Panc1 (cell line): ENCODE measurements at places on chromosomes 12 and 14.

DNA sequence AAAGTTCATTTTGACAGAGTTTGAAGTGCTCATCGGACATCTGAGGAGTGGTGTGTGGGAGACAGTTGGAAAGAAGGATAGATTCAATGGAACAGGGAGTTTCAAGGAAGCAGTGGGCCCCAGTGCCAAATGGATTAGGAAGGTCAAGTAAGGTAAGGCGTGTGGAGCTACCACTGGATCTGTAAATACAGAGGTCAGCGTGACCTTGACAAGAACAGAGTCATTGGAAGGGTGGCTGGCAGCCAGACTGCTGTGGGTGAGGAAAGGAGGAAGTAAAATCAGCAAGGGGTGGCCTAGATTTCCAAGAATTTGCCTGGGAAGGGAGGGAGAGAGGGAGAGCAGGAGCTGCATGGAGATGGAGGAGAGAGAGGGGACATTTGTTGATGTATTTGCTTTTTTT lies 68.2 kb upstream of the IGF1 start:
- DNase-seq: no peak

- no peak for DNase-seq
Observed at GRCh38 chr12:131827961-131828534, at the start of gene MMP17. TSS of gene MMP17 (plus strand) at chr12:131828393. CDS start at chr12:131828495, 102 bp downstream.

DNA sequence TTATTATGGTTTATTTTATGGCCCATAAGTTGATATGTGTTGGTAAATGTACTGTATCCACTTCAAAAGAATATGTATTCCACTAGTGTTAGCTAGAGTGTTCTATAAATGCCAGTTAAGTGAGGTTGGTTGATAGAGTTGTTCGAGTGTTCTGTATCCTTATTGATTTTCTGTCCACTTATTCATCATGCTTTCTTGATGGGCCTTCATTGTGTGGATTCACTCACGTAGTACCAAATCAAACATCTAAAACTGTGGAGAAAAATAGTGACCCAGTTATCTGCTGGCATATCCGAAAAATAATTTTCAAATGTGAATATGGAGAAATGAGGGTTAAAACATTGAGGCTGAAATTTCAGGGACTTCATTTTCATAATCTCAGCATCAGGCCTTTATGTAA lies 230.4 kb downstream of the TRHDE start:
- no peak for DNase-seq

DNA sequence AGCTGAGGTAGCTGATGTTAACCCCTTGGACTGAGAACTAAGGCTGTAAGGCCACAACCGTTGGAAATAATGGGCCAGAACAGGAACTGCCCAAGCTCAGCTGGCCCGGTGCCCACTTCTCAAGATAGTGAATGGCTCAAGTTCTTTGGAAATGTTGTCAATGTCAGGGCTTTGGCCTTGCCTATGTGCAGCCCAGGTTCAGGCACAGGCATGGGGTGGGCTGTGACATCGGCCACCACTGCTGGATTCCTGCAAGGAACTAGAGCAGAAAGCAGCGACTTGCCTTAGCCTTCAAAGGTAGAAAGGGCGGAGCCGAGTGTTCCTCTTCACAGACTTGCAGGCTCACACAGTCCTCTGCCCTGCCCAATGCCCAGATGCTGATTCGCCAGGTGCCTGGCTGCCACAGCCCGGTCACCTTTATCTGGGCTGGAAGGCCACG lies 291.2 kb downstream of the ZFP36L1 start:
- DNase-seq: no peak

DNA sequence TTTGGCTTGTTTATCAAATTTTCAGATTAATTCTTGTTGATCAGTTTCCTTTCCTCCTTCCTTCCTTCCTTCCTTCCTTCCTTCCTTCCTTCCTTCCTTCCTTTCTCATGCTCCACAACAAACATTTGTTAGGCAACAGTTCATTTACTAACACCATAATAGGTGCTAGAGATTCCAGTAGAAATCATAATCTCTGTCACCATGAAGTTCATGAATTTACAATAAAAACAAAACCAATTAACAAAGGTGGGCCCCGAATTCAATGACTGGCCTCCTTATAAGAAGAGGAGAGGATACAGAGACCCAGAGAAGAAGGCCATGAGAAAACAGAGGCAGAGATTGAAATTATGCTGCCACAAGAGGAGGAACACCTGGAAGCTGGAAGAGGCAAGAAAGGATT lies 266.9 kb upstream of the GARIN6 start:
- no peak for DNase-seq

DNA sequence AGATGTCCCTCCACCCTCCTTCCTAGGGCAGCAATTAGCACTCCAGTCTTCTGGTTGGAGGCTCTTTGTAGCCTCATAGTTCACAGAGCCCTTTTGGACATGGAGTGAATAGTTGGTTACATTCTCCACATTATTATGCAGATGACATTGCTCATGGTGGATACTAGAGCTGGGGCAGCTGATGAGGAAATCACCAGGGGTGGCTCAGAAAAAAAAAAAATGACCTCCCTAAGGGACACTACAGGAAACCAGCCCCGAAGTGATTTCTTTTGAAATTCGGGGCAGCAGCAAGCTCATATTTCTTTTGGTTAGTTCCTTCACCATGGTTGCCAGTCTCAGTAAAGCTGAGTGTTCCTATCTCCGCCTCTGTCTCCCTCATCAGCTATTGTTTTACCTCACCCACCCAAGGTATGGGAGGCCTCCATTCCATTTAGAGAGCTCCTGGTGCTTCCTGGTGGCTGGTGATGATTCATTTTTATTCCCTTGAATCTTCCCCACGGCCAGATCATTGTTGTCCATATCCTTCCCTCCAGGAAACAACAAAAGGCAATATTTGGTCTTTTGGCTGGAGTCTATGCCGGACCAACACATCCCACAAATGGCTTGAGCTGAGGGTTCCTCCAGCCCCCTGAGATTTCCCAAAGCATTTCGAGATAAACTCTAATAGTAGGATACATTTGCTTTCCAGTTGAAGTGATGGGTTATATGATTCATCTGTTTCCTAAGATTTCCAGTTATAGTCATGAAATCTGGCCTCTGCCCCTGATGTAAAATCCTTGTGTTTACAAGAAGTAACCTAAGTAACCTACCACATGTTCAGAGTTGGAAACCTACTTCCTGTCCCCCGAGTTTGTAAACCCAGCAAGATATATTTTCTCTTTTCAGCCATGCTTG lies 56.2 kb upstream of the NID2 start:
- no peak for DNase-seq

GRCh38 chr14:83960832-83961512 lies 1569.0 kb upstream of the FLRT2 start:
- no peak for DNase-seq

DNA sequence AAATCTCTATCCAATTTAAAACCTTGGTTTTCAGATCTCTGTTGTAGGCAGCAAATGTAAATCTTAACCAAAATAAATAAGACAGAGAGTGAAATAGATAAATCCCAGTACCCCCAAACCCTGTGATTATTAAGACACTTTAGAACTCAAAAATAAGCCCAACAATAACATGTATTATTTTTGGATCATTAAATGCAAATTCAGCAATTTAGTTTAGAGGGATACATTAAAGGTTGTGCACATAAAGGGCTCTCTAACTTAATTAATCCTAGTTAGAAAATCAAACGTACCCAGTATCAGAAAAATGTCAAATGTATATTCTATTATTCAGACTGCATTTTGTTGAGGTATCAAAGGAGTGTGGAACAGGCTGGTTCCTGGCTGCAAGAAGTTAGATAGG lies 416.8 kb downstream of the SLC16A7 start:
- DNase-seq: no peak

- no peak for DNase-seq
Observed at GRCh38 chr12:84912198-84913128, at the start of gene SLC6A15. TSS of gene SLC6A15 (minus strand) at chr12:84912799. CDS start at chr12:84892120, 20,679 bp downstream.

GRCh38 chr14:93375673-93376156 lies 28.7 kb downstream of the COX8C start:
- no peak for DNase-seq

GRCh38 chr14:105144666-105145380 lies 23.8 kb downstream of the JAG2 start:
- DNase-seq: no peak

GRCh38 chr14:23153851-23154796 lies 29.3 kb downstream of the SLC7A8 start:
- no peak for DNase-seq

- no peak for DNase-seq
Observed at GRCh38 chr12:24560192-24560775, 388.6 kb downstream of the BCAT1 start.

DNA sequence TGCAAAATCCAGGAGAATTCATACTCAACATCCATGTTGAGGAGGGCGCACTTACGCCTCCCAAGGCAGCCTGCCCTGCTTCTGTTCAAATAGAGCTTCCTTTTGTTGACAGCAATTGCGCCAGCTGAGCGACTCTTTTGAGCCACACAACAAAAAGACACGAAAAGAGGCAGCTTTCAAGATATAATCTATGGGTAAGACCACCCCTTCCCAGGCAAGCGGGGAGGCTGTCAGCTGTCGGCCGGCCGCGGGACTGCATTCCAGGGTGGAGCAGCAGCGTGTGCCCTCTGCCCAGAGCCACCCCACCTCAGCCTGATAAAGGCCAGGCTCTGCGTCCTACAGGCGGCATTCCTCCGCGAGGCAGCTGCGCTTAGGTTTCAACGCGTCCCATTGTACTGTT lies 15.8 kb upstream of the STAB2 start:
- DNase-seq: no peak

GRCh38 chr12:82971584-82971983 lies 284.9 kb downstream of the TMTC2 start:
- DNase-seq: no peak

GRCh38 chr12:116773276-116773731 lies 35.2 kb downstream of the RNFT2 start:
- no peak for DNase-seq

DNA sequence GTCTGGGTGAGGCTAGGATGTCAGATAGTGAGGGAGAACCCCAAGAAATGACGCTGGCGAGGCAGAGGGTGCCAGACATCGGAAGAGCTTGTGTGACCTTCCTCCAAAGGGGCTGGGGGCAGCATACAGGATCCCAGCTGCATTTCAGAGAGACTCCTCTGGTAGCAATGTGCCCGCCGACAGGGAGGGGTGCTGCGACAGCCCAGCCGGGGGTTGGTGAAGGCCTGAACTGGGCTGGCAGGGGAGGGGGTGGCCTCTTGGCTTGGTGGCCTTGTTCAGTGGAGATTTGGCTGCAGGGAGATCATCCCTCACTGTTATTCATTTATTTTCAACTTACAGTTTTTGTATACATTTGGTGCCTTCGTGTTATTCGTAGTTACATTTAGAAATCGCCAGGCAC lies 5.2 kb downstream of the TCHP start:
- no peak for DNase-seq

- DNase-seq: no peak
Observed at GRCh38 chr12:94070520-94070919, 77.9 kb upstream of the PLXNC1 start.

- no peak for DNase-seq
Observed at GRCh38 chr14:101064121-101064661, 160.7 kb upstream of the RTL1 start.

DNA sequence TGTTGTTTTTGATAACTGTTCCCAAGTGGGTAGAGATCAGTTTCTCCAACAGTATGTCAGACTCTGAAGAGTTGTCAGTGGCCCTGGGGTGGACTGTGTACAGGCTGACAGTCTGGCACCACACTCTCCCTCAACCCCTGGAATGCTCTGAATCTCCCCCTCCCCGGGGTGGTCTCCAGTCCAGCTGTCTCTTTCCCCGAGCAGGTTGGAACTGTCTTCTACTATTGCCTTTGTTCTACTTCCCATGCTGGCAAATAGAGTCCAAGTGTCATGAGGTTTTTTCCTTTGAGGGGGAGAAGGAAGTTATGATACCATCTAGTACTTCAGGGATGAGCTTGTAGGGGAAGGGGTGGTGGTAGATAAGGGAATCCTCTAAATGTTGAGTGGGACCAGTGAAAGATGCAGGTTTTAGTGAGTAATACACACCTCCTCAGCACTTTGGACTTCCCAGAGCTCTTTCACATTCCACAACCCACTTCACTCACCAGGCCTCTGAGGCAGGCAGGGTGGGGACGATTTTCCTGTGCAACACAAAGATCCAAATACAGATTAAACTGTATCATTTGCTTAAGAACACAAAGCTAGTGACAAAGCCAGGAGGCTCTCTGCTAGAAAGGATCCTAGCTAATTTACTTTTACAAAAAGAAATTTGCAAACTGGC lies 170.7 kb upstream of the GZMB start:
- no peak for DNase-seq

DNA sequence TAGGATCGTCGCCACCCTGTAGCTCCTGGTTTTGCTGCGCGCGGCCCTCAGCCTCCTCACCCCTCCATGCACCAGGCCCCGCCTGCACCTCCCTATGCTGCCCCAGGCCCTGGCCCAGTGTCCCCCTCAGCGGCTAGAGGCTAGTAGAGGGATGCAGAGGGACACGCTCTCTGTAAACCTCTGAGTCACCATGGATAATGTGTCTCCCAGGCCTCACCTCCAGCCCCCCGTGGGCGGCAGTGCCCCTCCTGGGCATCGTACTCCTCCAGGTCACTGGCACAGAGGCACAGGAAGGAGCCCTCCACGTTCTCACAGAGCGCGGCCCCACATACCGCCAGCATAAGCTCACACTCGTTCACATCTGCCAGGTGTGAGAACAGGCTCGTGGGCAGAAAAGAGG lies 12.3 kb downstream of the ISCA2 start:
- no peak for DNase-seq
